ENCODE measurements at places on chromosomes 3 and 15. TPM values are rescaled to one million over a fixed set of nuclear protein-coding genes. Genes with fewer than 3 reads are reported as not detected.

DNA sequence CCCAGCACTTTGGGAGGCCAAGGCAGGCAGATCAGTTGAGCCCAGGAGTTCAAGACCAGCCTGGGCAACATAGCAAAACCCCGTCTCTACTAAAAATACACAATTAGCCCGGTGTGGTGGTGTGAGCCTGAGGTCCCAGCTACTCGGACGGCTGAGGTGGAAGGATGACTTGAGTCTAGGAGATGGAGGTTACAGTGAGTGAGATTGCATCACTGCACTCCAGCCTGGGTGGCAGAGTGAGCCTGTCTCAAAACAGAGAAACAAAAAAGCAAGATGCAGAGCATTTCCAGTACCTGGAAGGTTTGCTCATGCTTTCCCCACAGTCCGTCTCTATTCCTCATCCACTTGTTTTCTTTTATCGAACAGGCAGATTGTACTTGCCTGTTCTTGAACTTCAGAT, 3.8 kb upstream of the PDIA5 start:
- no peak for DNase-seq

DNA sequence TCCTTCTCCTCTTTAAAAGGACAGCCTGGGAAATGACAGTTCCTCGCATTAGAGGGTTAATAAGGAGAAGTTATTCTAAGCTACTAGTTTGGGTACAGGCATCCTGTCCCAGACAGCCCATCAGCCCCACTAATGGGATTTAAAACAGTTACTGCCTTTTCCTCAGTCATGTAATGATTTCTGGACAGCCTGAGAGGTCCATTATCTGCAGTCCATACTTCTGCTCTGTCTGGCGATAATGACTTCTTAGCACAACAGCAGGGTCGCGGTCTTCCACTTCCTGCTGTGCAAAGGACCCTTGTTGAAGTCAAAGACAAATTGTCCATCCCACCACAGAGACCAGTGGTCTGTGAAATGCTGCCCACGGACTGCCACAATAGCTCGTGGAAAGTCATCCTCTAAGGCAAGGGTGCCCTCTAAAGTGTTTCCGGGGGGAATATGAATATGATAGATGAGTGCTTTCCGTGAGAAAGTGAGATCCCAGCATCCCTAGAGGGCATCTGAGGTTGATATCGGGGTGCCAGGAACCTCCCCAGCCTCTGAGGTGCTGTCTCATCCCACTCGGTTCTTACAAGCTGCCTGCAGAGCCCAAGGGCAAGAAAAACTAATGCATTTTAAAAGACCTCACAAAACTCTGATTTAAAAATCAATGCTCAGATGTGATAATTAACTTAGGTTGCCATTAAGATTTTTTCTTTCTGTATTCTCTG, 100.7 kb downstream of the SHOX2 start:
- DNase-seq: no peak

GRCh38 chr3:63753567-63753966, 65.5 kb upstream of the C3orf49 start:
- DNase-seq: no peak

DNA sequence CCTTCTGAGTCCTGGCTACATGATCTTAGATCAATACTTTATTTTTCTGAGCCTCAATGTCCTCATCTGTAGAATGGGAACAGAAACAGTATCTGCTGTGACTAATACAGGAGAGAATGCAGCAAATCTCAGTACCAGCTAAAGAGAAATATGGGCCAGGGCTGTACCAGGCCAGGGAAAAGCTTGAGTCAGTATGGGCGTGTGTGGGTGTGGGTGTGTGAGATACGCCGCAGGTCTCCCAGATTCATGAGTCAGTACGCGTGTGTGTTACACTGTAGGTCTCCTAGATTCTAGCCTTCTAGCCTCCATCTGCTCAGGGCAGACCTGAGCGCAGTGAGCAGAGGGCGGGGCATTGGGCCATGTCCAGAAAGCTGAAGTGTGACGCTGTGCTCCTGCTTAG, 15.2 kb downstream of the GNAI2 start:
- no peak for DNase-seq

DNA sequence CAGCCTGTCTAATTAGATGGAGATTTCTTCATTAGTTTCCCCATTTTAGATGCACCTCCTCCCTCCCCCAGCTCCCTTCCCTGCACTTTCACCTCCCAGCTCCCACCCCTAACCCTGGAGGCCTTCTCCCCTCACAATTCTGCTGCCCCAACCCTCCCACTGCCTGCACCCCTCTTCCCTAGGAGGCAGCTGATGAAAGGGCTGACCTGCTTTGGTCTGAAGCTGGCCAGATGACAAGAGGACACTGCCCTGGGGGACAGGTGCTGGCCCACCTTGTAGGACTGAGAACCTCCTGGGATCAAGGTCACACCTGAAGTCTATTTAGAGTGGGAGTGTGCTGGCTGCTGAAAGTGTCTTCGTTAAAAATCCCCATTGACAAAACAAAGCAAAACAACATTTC, 259.4 kb downstream of the TLE3 start:
- DNase-seq: no peak

DNA sequence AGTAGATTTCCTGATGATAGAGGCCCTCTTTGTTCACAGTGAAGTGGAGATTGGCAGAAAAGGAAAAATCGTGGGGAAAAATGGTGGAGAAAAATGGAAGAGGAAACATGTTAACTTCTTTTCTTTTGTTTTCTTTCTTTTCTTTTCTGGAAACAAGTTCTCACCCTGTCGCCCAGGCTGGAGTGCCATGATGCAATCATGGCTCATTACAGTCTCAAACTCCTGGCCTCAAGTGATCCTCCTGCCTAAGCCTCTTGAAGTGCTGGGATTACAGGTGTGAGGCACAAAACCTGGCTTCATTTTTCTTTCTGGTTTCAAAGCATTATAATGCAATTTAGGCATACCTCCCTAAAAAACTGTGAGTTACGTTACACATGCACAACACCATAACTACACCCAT, 464.2 kb downstream of the MECOM start:
- DNase-seq: no peak

GRCh38 chr15:67065531-67066005, at the start of gene SMAD3:
TSS of gene SMAD3 (plus strand) at chr15:67065602. CDS start at chr15:67066155, 553 bp downstream.
- no peak for DNase-seq

GRCh38 chr3:72636969-72637597, 211.2 kb downstream of the SHQ1 start:
- no peak for DNase-seq

DNA sequence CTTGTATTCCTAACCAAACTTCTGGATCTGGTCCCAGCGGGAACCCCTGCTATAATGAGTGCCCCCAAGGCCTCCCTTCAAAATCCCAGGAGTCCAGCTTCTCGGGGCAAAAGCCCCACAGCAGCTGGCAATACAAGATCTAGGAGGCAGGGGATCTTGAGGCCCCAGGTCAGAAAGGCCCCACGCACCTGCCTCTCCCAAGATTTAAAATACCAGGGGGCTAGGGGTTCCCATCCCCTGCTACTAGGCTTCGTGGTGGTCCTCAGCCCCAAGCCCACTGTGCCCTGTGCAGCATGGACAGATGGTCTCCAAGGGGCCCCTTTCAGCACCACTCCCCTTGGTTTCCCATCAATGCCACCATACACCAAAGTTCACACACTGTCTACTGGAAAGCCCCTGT, 15.8 kb upstream of the CYP11A1 start:
- no peak for DNase-seq

DNA sequence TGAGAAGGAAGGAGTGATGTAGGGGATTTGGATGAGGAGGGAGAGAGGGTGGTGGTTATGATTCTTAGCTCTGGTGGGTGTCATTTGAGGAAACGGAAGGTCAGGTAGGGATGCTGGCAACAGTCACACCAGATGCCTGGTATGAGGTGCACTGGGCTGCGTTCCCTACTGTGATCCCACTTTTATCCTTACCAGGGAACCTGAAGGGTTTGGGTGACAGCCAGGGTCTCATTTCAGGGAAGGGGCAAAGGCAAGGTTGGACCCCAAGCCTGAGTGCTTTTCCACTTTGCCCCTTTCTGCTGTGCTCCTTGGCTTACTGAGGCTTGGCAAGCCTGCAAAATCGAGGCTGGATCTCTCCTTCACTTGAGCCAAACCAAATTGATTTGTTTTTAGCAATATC, 36.0 kb upstream of the SACM1L start:
- no peak for DNase-seq

GRCh38 chr3:143315766-143316165, 196.2 kb downstream of the CHST2 start:
- no peak for DNase-seq

DNA sequence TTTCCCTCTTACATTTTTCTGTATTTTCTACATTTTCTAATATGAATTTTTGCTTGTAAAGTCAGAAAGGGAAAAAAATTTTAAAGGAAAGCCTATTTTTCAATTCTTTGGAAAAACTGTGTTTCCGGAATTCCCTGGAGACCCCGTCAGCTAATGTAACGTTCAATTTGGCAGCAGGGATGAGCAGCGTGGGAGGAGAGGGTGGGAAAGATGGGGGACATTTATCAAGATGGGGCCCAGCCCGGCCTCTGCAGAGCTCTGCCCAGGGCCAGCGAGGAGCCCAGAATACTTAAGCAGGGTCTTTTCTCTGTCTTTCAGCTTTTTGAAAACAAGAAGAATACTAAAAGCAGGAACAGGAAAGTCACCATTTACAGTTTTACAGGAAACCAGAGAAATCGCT, 129.0 kb downstream of the LRRK1 start:
- peak; percentile 11 for DNase-seq

DNA sequence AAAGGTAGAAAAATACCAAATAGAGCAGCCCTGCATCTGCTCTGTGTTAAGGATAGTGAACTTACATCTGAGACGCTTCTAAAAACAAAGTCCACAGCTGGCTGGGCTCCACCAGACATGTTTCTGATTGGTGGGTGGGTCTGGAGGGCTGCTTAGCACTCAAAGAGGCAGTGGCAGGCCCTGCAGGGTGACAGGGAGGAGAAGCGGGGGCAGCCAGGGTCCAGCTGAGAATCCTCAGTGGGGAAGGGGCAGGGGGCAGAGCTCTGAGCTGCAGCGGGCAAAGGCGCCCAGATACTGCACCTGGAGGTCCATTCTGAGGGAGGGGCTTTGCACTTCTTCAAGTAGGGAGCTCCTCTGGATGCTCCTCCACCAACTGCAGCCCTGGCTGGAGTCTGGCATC, 28.1 kb downstream of the PRR23E start:
- no peak for DNase-seq

GRCh38 chr3:128617270-128617556, 33.4 kb downstream of the RPN1 start:
- DNase-seq: no peak

DNA sequence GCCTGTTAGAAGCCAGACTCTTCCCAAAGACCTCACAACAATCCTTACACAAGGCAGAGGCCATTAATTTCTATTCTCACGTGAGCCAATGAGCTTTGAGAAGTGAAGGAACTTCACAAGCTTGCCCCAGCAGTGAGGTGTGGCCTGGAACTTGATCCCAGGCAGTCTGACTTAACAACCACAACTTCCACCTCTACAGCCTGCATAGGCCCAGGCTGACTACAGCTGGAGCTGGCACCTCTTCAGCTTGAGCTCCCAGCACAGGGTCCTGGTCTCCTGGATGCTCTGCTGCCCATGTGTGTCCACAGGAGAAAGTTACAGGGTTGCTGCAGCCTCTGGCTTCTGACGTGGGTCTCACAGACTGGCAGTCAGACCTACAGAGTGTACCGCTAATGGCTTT, 111.0 kb downstream of the ERC2 start:
- DNase-seq: no peak

DNA sequence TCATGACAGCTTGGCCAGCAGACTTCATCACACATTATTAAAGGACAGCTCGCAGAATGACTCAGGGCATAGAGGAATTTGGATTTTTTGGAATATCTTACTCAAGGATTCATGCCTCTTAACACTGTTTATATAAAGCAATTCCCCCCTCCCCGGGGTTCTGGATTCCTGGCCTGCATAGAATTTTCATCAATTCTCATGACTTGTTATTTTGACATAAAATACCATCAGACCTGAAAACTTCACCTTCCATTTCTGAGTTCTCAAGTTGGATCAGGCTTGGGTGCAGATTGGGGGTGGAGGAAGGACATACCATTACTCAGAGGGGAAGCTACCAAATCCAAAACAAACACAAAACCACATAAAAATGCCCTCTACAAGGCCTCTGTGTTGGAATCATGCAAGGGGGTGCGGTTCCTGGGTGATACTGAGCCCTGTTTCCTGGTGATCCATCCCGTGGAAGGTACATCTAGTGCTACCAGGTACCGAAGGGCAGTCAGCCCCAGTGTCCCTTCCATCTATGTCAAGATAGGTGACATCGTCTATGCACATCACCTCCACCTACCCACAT, 95.3 kb downstream of the DAPK2 start:
- no peak for DNase-seq

DNA sequence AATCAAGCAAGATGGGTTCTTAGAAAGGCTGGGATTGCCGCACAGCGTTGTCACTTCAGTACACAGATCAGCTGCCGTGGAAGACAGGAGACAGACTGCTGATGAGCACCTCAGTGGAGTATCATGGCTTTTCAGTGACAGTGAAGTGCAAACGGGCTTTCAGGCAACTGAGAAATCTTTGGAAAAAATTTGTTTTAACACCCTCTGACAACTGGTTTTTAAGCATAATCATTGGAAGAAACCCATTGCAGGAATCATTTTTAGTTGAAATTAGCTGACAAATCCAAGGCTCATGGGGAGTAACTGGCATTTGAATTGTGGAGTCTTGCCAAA, 418.8 kb downstream of the OTOL1 start:
- DNase-seq: no peak

DNA sequence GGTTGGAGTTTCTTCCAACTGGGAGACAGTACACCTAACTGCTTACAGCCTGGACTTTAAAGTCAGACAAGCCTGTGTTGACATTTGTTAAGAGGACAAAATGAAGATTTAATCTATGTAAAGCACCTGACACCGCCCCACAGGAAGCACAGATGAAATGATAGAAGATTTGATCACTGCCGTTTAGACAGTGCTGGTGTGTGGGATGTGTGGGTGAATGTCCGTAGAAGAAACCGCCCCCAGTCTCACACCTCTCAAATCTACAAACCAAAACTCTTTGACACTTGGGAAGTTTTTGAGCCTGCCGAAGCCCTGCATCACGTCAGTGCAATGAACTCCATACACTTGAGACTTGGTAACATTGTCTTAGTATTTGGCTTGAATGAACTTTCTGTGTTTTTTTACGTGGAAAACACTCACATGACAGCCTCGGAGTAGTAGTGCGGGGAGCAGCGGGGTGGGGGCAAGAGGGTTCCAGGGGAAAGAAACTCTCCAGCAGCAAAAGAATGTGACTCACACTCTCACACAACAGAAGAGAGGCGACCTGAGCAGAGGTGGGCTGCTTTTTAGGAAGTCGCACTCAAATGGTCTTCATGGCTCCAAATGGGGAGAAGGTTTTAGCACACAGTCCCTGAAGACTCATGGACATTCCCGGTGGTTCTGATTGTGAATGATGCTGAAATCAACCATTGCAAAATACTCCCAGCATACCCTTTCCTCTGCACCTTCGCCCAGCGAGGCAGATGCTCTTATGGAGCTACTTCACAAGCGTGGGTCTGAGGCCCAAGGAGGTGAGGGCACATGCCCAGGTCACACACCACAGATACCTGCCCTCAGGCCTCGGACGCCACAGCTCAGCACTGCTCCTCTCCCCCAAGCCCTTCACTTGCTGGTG, 79.2 kb downstream of the SRGAP3 start:
- DNase-seq: no peak

NOX5 gene
- 0.28 TPM for total RNA-seq

ADPGK gene
- total RNA-seq: 67.9 TPM

PCOLCE2 gene
- 122 TPM for total RNA-seq

NDUFB5 gene
- total RNA-seq: 104 TPM

NDN gene
- 135 TPM for total RNA-seq

GHRL gene
- not detected for total RNA-seq

PATL2 gene
- 5.4 TPM for total RNA-seq

SLC12A1 gene
- total RNA-seq: not detected

VPS8 gene
- 63.7 TPM for total RNA-seq

XCR1 gene
- total RNA-seq: 0.12 TPM

MUC13 gene
- not detected for total RNA-seq

SLC28A2 gene
- not detected for total RNA-seq

KBTBD13 gene
- not detected for total RNA-seq

CRABP1 gene
- total RNA-seq: not detected
